ENCODE measurements at places on chromosomes 2 and 18.

DNA sequence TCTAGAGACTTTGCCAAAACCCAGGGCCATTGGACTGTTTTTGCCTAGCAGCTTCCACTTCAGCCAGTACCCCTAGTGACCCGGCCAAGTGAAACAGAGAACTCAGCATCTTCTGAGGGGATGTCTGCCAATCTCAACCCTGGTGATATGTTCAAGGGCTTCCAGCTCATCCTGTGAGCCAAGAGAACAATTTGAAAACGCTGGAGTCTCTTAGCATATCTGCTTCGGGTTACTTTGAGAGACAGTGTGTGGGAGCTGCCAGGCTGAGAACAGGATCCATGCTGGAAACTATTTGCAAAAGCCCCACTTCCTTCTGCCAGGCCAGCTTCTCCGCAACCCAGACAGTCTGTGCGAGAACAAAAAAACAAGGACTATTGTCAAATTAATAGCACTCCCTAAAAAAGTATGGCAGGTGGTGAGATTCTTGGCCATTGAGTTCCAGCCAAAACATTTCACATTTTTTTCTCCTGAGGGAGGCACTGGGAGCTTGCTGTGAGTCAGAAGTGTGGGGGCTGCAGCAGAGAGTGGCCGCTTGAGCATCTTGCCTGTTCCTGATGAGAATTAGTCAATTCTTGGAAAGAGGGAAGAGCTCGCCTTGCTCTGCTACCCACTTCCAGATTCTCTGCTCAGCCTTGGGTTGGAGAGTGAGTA is 395.6 kb upstream of the TRIB2 start:
- no peak for DNase-seq

DNA sequence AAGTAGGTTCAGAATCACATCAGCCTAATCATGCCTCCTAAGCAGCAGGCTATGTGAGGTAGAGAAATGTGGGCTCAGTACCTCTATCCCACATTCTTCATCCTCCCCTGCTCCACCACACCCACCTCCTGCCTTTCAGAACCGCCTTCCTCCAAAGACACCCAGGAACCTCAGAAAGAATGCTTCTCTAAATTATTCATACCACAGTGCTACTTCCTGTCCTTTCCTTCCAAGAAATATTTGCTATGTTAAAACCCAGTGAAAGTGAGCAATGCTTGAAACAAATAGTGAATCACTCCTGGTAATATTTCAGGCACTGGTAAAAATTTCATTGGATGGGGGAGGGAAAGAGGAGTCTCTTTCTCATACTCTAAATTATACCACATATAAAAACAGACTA is 24.0 kb upstream of the CREB1 start:
- DNase-seq = peak; percentile 26

DNA sequence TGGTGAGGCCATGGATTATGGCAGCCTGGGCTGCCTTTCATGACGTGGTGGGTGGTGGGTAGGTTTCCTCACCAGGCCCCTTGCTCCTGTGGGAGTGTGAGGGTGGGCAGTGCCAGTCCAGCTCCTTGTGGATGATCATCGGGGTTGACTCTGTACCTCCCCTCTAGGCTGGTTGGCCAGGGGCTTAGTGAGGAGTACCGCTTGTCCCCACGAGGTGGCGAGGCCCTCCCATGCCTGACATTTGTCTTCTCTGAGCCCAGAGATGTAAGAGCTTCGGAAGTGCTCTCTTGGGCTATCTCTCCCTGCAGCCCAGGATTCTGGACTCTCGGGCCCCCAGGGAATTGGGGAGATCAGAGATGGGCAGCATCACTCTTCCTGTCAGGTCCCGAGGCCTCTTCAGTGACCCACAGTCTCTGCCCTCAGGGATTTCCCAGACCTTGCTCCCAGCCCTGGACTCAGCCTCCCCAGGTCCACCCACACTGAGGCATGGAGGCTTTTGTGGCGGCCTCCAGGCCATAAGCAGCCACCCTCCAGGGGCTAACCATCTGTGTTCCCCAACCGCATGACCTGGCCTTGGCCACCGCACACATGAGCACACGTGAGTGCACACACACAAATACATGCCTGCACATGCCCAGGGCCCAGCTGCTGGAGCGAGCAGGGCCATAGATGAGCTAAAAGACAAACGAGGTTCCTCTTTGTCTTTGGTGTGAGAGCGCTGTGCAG is 6.5 kb downstream of the SPR start:
- DNase-seq = peak; percentile 28

DNA sequence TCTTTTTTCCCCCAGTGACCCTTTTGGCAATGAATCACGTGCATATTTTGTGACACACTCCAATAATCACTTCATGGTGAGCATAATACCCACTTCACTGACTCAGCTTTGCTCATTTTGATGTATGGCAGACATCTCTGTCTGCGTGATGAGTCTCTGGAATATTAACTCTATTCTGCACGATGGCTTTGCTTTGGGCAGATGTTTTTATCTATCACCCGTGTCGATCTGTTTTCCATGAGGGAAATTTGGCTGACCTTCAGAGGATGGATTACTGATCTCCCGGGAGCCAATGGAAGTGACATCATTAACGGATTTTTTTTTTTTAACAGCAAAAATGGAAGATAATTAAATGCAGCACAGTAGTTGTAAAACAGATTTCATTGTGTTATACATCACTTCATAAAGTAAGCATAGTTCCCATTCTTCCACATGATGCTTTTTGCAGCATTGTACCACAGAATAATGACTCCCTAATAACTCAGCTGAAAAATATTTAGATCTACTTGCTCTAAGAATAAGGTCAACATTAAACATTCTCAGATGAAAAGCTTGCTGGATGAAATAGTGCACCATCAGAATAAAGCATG is 29.8 kb downstream of the CDC42EP3 start:
- DNase-seq = no peak

GRCh38 chr2:76008001-76008702 is 297.4 kb upstream of the GCFC2 start:
- DNase-seq = no peak

DNA sequence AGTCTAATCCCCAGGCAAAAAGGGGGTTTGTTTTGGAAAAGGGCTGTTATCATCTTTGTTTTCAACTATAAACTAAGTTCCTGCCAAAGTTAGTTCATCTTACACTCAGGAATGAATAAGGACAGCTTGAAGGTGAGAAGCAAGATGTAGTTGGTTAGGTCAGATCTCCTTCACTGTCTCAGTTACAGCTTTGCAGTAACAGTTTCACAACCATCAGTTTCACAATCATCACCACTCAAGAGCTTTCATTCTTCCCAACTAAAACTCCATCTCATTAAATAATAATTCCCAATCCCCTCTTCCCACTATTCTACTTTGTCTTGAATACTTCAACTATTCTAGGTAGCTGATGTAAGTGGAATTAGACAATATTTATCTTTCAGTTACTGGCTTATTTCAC is 200.9 kb downstream of the NYAP2 start:
- DNase-seq = no peak

GRCh38 chr18:54830866-54831265 is 2.6 kb downstream of the RAB27B start:
- no peak for DNase-seq

DNA sequence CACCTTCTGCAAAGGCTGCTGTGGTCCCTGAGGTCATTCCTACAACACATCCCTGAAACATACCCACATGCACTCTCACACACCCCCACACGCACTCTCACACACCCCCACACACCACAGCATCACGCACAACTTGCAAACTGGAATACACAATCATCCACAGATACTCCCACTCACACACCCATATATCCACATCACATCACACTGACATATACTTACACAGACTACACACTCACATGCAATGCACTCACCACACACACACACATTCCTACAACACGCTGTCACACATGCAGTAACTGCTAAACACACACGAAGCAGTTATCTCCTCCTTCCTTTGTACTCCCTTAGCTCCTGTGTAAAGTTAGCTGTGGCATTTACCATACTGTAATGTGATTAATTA is 57.1 kb upstream of the PKDCC start:
- DNase-seq = no peak

- DNase-seq = no peak
These were observed 44.8 kb upstream of the ARHGAP15 start for GRCh38 chr2:143084462-143084861.

DNA sequence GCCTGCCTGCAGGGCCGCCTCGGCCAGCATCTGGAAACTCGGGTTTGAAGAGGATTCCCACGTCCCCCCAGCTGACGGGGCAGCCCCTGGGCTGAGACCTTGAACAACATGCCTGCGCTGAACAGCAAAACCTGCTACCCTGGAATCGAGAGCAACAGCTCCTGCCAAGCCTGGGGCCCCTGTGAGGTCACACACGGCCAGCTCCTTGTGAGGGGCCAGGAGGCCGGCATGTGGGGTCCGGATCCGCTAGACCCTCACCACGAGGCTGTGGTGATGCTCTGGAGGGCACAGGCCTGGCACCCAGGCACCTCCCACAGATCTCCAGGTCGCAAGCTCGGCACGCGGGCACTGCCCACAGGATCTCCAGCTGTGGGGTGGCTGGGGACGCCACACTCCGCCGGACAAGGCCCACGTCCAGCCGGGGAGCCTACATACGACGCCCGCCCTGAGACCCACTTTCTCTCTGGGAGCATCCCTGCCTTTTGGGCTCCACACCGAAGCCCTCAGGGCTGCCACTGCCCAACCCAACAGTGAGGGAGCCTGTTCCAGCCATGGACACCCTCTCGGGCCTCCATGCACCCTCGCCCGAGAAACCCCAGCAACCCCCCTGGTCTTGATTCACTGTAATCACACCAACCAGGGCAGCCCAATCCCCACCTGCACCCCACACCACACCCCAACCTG is 34.1 kb downstream of the SLC66A2 start:
- DNase-seq = no peak

DNA sequence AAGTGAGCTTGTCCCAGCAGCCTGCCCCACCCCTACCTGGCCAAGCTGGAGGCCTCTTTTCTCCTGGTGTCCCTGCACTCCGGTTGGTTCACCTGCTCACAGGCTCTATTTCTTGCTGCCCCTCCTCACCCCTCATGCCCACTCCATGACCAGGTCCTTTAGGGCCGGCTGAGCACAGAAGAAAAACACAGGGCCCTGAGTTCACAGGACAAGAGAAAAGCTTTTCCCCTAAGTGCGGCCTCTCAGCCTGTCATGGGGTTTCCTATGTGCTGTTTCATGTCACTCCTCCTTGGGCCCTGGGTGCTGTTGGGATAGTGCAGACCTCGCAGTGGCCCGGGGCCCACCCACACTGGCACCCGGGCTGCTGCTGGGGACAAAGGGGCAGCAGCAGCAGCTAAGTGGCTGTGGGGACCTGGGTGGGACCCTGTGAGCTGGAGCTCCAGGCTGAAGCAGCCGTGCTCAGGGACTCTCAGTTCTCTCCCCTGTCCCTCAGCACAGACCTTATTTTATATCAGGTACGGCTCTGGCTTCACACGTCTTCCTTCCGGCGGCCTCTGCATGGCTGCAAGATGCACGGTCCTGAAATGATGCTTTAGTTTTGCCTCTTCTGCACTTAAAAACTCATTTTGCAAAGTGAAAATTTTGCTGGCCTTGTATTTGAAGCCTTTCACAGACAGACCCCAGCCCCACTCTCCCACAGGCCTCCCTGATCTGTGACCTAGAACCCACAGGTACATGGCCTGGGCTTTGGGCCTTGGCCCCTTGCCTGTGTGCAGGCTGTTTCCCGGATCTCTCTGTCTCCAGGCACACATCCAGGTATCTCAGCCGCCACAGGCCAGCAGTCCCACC is 71.8 kb downstream of the SH3RF3 start:
- no peak for DNase-seq
